ENCODE measurements at places on chromosomes 5 and 9.

- no peak for DNase-seq
Measured at GRCh38 chr5:22678886-22679285, 174.3 kb downstream of the CDH12 start.

DNA sequence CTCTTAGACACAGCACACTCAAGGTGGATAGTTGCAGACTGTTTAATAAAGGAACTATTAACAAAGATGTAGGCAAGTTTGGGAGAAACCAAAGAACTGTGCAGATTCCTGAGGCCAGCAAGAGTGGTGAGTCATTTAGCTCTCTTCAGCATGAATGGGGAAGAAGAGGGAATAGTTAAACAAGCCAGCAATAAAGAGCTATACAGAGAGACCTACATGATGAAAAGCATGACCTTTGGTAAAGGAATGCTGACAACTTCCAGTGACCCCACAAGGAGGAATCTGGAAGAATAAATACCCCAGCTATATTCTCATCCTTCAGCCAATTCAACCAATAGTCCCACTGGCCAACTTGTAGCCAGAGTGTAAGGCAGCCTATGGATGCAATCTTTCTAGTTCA is 706.0 kb upstream of the GRAMD2B start:
- DNase-seq = no peak

DNA sequence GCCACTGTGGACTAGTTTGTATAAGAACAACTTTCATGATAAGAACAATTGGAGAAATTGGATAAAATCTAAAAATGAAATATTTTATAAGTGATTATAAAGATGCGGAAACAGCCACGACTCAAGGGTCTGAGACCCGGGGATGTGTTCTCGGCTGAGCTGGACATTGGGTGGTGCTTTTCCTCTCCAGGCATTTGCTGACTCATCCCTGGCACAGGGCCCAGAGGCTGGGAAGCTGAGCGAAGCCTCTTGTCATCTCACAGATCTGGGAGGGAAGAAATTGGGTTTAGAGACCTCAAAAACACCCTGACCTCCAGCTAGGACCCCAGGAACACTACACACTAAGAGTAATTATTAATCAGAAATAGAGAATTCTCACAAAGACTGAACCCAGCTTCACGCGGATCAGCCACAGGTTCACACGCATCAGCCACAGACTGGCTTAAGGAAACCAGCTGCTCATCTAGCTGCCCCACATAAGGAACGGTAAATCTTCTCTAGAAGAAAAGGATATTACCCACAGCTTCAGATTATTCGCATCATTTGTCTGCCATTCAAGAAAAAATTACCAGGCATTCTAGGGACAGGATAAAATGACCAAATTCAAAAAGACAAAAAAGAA is 2.8 kb upstream of the OR2V1 start:
- DNase-seq = no peak

GRCh38 chr9:87673446-87674120 is 52.3 kb upstream of the CTSL start:
- DNase-seq = no peak

DNA sequence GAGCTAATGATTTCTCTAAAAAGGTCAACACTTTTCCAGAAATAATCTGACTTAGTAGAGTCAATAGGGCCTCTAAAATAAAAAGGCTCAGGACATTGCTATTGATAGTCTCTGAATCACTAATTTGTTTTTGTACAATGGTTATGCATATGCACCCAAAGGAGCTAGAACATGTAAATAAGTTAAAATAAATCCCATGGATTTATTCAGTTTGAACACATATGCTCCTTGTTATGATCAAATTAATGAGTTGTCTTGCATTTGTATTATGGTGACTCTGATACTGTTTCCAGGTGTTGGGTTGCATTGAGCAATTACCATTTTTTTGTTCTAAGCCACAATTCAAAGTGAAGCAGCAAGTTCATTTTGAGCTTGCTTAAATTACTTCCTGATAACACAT is 276.0 kb upstream of the TUSC1 start:
- no peak for DNase-seq

GRCh38 chr5:81235287-81236072 is 2.4 kb downstream of the CKMT2 start:
- no peak for DNase-seq

DNA sequence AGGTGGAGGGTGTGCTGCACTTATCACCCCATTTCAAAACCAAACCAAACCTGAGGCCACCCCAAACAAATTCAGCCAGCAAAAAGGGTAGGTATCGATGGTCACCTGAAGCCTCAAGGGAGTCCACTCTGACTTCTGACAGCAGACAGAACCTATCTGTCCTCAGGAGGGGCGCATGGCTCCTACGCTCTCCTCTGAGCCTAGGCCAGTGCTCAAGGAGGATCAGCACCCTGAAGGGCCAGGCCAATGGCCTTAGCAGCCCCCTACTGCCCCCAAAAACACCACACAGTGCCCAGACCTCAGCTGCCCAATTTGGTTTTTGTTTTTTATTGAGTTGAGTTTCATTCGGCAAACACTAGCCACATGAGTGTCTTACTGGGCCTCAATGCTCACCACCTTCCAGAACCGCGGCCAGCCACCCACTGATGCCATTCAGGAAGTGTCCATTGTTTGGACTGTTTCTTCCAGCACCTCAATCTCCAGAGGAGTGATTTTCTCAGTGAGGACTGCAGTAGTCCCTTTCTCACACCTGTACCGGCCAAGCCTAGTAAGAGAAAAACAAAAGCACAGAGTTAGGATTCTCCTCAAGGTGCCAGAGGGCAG is 62.0 kb downstream of the PSMB7 start:
- no peak for DNase-seq

DNA sequence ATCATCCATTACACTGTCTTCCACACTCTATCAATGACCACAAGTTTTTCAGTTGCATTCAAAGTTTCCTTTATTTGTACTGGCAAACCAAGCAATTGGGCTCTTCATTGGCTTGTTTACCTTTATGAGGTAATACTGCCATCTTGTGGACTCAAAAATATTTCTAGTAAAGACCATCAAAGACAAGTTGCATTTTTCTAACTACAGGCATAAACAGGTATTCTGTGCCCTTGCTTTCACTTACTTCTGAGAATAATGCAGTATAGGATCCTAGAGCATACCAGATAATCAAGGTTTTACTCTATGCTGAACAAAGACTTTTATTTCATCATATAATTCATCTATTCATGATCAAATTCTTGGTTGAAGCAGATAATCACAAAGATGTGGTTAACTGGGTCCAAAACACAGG is 173.7 kb upstream of the POU5F2 start:
- peak; percentile 16 for DNase-seq

- no peak for DNase-seq
Measured at GRCh38 chr9:20331095-20331685, 291.1 kb downstream of the MLLT3 start.

DNA sequence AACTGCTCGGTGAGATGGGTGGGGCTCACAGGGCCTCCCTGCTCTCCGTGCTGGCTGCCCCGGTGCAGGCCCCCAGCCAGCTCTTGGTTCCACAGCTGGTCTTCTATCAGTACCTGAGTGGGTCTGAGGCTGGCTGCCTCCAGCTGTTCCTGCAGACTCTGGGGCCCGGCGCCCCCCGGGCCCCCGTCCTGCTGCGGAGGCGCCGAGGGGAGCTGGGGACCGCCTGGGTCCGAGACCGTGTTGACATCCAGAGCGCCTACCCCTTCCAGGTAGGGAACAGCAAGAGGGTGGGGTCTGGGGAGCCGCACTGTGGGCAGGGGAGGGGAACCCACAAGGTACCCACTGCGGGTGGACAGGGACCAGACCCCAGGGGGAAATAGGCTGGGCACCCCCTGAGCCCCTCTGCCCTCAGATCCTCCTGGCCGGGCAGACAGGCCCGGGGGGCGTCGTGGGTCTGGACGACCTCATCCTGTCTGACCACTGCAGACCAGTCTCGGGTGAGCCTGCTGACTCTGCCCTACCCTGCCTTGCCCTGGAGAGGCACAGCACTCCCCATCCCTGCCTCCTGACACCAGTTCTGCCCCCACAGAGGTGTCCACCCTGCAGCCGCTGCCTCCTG is 2.8 kb downstream of the MAMDC4 start:
- DNase-seq = no peak

DNA sequence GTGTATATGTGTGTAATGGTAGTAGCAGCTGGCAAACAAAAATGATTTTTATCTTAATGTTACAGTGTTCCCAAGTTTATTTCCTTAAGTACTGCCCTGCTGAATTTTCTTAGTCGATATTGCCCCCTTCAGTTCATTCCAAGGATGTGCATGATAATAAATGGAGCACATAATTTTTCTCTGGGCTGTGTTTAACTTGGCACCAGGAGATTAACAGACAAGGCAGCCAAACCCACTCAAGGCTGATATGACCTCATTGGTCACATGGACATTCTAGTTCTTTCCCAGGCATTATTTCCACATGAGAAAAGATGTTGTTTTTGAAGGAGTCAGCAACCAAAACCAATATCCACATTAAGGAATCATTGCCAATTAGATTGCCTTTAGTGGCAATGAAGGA is 61.8 kb downstream of the COX7C start:
- DNase-seq = peak; percentile 11

DNA sequence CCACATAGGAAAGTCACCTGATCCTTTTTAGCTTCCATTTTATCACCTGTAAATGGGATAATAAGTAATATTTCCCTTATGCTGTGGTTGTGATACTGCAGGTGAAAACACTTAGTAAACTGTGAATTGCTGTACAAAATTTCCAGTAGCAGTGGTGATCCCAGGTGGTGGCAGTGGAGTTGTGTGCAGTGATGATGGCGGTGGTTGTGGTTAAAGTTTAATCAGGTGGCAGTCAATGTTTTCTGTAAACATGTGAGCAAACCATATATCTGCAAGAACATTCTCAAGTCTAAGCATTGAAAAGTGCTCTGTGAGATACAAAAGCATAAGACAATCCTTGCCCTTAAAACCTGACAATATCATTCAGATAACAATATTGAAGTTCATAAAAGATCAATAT is 480.2 kb downstream of the RASEF start:
- DNase-seq = no peak

GRCh38 chr9:88390371-88390990 is 2.2 kb downstream of the SPIN1 start:
- DNase-seq = no peak

DNA sequence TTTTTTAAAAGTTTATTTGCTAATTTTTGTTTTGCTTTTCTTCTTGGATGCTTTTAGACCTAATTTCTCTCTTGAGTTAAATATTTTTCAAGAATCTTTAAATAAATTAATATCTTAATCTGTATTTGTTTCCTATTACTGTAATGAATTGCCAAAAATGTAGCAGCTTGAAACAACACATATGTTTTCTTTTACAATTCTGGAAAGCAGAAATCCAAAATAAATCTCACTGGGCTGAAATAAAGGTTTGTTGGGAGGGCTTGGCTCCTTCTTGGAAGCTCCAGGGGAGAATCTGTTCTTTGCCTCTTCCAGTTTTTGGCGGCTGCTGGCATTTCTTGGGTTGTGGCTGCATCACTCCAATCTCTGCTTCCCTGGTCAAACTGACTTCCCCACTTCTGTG is 658.1 kb upstream of the ARRDC3 start:
- DNase-seq = no peak

- DNase-seq = no peak
Measured at GRCh38 chr5:13511442-13511841, 433.0 kb downstream of the DNAH5 start.

DNA sequence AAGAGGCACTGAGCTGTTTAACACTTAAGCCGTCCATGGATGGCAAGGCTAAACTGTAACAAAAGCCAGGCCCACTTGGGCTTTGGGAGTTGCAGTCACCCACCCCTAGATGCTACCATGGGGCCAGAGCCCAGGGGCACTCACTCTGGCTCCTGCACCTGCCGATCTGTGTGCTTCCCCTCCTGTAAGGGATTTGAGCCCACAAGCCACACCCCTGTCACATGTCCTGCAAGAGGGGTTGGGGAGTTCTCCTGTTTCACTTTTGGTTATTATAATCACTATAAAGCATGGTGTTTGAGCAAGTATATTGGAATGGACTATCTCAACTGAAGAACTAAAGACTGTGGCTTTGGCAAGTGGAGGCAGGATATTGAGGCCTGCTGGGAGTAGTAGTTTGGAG is 14.0 kb upstream of the GPR151 start:
- peak; percentile 43 for DNase-seq

- no peak for DNase-seq
Measured at GRCh38 chr5:7363067-7363677, 32.8 kb upstream of the ADCY2 start.

DNA sequence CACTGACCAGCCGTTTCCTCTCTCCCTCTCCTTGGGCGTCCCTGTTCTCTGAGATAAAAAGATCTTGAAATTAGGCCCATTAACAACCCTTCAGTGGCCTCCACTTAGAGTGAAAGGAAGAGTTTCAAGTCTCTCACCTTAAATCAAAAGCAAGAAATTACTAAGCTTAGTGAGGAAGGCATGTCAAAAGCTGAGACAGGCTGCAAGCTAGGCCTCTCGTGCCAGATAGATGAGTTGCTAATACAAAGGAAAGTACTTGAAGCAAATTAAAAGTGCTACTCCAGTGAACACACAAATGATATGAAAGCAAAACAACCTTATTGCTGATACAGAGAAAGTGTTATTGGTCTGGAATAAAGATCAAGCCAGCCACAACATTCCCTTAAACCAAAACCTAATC is 331.3 kb upstream of the SEMA6A start:
- DNase-seq = no peak

GRCh38 chr5:175457466-175457865 is 13.5 kb upstream of the DRD1 start:
- DNase-seq = no peak

GRCh38 chr5:95759634-95760033 is 28.5 kb downstream of the RHOBTB3 start:
- DNase-seq = no peak

DNA sequence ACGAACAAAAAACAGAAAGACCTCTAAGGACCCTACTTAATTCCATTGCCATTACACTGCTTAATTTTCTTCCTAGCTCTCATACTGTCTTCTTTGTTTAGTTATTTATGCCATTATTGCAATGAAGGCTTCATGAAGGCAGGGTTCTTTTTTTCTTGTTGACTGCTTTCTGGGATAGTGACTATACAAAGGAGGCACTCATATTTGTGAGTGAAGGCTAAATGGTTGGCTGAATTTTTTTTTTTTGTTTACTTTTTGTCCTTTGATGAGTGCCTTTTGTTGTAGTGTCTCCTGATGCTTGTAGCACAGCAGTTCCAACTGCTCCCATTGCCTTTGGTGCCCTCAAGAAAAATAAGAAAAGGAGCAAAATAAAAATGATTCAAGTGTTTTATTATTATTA is 17.8 kb downstream of the CTNNA1 start:
- no peak for DNase-seq

- no peak for DNase-seq
Measured at GRCh38 chr5:27124590-27124989, 86.2 kb upstream of the CDH9 start.

DNA sequence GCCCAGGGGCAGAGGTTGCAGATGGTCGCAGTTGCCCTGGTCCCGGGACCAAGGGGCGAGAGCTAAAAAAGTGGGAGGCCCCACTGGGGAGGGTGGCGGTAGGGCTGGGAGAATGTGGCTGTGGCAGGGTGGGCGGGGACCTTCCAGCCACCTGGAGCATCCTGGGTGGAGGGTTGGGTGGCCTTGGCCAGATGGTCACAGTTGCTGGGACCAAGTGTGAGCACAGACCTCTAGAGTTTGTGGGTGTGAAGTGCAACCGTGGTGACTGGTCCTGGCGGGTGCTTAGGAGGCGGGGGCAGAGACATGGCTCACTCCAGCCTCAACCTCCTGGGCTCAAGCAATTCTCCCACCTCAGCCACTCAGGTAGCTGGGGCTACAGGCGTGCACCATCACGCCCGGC is 5.7 kb upstream of the TRAF2 start:
- DNase-seq = no peak
